ENCODE measurements at places on chromosomes 5 and 9. TPM values are rescaled to one million over a fixed set of nuclear protein-coding genes. Genes with fewer than 3 reads are reported as not detected.

The GAS1 gene
- 0.12 TPM for total RNA-seq

The CDK5RAP2 gene
- 60.3 TPM for total RNA-seq

The SLC4A9 gene
- not detected for total RNA-seq

The ANKRD31 gene
- total RNA-seq, result 0.36 TPM

The AMBP gene
- not detected for total RNA-seq

The WHRN gene
- total RNA-seq, result 2.4 TPM

The ADAMTS12 gene
- total RNA-seq, result not detected

The GRIA1 gene
- total RNA-seq, result not detected

The FSTL4 gene
- total RNA-seq, result not detected

The PCDHA13 gene
- total RNA-seq, result not detected

- no peak for DNase-seq
Measured at GRCh38 chr9:136009516-136009915, 48.3 kb upstream of the UBAC1 start.

DNA sequence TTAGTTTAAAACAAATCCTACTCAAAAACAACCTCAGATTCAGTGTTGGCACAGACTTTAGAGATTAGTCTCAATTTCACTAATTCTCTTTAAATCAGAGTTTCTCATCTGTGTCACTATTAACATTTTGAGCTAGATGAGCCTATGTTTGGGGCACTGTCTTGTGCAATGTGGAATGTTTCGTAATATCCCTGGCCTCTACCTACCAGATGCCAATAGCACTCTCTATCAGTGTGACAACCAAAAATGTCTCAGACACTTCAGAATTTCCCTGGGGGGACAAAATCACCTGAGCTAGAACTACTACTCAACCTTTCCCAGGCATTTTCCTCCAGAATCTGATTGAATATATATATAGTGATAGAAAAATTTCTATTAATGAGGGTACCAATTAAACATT, 465.2 kb upstream of the RGMB start:
- no peak for DNase-seq

- DNase-seq, result no peak
Measured at GRCh38 chr5:117161718-117162335, 587.2 kb upstream of the SEMA6A start.

DNA sequence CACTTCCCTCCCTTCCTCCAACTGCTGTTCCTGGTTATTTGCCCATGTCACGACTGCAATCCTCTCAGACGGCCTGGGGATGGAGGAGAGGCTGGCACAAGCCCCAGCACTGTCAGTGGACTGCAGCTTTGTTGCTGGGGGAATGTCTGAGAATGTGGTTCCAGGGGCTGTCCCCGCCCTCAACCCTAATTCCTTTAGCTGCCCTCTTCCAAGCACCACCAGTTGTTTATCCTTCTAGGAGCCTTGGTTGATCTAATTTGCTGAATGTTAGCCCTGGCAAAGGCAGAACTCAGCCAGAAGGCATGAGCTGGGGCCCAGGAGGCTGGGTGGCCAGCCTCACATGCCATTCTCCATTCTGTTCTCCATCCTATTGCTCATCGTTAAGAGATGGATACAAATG, 51.6 kb downstream of the ADAM19 start:
- no peak for DNase-seq

- DNase-seq, result no peak
Measured at GRCh38 chr5:87411973-87412629, 629 bp downstream of the CCNH start.

GRCh38 chr5:154278186-154278585, 87.7 kb downstream of the GALNT10 start:
- DNase-seq, result no peak

- no peak for DNase-seq
Measured at GRCh38 chr5:100423330-100423729, 111.8 kb upstream of the FAM174A start.

DNA sequence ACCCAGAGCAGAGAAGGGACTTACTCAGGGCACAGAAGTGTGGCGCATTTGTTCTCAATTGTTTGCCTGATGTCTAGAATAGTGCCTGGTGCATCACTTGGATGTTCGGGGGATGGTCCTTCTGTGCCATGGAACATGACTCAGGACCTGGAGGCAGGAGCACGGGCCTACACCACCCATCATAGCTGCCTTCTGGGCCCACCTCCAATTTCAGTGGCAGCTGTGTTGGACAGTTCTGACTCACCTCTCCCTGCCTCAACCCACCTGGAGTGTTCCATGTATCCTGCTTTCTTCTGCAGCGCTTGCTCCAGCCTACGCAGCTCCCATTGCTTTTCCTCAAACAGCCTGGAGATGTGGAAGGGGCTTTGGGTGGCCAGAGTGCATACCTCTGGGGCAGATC, 12.5 kb upstream of the CXCL14 start:
- DNase-seq, result no peak

DNA sequence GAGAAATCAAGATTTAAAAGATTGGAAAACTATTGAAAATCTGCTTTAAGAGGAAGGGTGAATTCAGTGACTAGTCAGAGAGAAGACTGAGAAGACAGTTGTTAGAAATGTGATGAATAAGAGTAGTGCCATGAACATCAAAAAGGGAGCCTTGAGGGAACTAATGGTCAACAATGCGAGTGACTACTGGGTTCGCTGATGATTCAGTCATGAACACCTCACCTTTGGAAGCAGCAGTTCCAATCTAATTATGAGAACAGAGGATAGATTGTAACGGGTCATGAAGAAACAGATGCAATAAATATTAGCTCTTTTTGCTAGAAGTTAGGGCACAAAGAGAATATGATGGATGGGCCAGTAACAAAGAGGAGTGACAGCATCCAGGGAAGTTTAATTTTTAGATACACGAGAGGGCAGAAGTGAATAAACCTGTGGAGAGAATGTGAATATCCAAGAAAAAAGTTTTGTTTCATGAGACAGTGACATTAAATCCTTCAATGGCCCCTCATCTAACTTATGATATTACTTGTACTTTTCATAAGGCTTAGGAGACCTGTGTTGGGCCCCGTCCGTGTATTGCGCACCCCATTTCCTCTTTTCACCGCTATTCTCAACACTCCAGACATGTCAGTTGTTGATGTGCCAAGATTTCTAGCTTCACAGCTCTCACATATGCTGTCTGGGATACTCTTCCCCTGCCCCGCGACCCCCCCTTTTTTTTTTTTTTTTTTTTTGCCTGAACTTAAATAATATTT, 23.5 kb upstream of the IFNE start:
- no peak for DNase-seq

DNA sequence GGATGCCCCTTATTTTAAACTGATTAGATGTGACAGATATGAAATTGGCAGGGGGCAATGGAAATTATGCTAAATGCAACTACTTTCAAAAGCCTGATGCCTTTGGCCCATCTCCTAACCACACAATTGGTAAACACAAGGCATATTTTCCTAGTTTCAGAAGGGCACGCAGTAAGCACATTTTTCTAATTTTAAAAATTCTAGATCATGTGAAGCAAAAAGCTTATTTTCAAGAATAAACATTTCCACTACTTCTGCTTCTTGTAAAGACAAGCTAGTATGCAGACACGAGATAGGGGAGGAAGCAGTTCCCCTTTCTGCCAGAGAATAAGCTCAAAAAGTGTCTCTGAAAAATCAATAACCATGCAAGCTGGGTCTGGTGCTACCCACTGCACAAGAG, 67.7 kb downstream of the ABCA1 start:
- DNase-seq, result no peak

DNA sequence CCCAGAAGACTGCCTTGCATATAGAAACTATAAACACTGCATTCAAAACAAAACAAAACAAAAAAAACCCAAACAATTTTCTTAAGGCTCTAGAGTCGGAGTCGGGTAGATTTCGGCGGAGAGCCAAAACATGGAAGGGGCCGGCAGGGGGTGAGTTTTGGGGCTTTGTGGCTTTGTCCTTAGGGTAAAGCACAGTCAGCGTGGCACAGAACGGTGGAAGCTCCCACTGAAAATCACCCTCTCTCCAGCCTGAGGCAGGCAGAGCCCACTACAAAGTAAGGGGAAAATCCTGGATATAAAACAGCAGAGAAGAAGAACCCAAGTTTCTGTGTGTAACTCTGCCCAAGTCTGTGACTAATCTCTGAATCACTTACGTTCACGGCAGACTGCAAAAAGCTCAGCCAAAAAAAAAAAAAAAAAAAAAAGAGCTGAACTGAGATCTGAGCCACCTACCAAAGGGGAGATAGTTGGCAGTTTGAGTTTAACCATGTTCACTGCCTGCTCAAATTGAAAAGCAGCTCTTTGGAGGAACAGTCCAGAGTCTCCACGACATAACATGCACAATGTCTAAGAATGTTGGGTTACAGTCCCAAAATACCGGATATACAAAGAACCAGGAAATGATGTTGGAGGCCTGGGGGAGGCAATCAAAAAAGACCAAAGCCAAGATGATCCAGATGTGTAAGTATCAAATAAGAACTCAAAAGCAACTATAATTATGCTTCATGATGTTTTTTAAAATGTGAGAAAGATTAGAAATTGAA, 26.6 kb upstream of the OR2K2 start:
- DNase-seq, result no peak

- DNase-seq, result no peak
Measured at GRCh38 chr5:179780362-179780761, 13.4 kb upstream of the LTC4S start.

GRCh38 chr5:127746756-127747155, 43.6 kb downstream of the CCDC192 start:
- DNase-seq, result no peak
